Activated naive CD4-positive, alpha-beta T cell treated with anti-CD3 and anti-CD28 coated beads, Interleukin-2, amount 50 U/mL, for 72 hours (primary cell): ENCODE measurements at places on chromosomes 3 and 15.

GRCh38 chr3:14957925-14958324, 10.5 kb downstream of the NR2C2 start:
- no peak for DNase-seq

- no peak for DNase-seq
Measured at GRCh38 chr3:127549826-127550467, 40.6 kb downstream of the TPRA1 start.

DNA sequence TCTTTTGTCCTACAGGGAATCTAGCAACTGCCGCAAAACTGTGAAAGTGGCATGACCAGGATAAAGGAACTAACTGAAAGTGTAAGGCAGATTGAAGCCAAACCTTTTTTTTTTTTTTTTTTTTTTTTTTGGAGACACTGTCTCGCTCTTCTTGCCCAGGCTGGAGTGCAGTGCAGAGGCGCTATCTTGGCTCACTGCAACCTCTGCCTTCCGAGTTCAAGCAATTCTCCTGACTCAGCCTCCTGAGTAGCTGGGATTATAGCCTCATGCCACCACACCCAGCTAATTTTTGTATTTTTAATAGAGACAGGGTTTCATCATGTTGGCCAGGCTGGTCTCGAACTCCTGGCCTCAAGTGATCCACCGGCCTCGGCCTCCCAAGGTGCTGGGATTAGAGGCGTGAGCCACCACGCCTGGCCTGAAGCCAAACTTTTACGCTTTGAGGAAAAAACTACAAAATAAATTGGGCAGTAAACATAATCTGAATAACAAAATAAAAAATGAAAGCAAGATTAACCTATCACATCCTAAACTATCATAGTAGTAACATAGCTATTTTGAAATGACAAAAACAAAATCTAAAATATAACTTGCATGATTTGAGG, 9.7 kb downstream of the SLTM start:
- DNase-seq = no peak

- DNase-seq = no peak
Measured at GRCh38 chr3:157067114-157067513, 92.8 kb downstream of the CCNL1 start.

GRCh38 chr3:17980863-17981262, 238.4 kb upstream of the TBC1D5 start:
- no peak for DNase-seq

GRCh38 chr3:66593978-66594377, 93.2 kb upstream of the LRIG1 start:
- DNase-seq = no peak

GRCh38 chr15:43218908-43219706, 1.7 kb downstream of the EPB42 start:
- DNase-seq = peak; percentile 34

DNA sequence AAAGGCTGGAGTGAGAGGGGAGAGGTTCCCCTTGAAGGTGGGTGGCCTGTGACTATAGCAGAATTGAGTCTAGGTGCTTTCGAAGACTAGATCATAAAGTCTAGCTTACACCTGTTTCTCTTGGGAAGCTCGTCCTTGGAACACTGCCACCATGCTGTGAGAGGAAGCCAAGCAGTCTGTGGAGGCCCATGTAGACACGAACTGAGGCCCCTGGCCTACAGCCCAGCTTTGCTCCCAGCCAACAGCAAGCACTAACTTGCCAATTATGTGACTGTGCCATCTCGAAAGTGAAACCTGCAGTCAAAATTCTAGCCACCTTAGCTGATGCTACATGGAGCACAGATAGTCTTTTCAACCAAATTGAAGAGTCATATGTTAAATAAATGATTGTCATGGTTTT, 190.5 kb upstream of the NECTIN3 start:
- no peak for DNase-seq

GRCh38 chr3:73361591-73361990, 263.1 kb downstream of the PDZRN3 start:
- DNase-seq = no peak

GRCh38 chr3:22587446-22587845, 615.7 kb upstream of the UBE2E2 start:
- no peak for DNase-seq

- DNase-seq = no peak
Measured at GRCh38 chr3:120983321-120983665, 75.3 kb downstream of the STXBP5L start.

DNA sequence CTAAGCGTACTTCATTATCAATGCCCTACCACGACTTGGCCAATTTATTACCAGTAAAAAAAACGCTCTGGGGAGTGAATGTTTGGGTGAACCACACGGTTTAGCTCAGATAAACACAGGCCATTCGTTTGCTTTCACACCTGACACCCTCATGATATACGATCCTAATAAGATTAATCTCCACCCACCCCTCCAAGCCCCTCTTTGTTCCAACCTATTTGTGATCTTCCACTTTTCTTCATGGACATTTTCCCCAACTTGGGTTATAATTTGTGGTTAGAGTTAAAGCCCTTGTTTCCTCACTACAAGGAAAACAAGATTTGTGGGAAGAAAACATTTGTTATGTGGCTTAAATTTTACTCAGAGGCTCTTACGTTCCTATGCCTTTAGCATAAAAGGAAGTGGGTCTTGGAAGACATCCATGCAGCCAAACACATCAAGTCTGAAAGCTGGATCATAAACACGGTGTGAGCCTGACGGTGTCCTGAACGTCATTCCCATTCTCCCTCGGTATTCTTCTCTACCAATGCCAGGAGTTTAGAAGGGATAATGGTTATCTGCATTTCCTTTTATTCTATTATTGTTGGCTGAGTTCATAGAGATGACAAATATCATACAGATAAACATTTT, 518.9 kb downstream of the NR2F2 start:
- no peak for DNase-seq

- no peak for DNase-seq
Measured at GRCh38 chr3:6448011-6448410, 412.9 kb upstream of the GRM7 start.

DNA sequence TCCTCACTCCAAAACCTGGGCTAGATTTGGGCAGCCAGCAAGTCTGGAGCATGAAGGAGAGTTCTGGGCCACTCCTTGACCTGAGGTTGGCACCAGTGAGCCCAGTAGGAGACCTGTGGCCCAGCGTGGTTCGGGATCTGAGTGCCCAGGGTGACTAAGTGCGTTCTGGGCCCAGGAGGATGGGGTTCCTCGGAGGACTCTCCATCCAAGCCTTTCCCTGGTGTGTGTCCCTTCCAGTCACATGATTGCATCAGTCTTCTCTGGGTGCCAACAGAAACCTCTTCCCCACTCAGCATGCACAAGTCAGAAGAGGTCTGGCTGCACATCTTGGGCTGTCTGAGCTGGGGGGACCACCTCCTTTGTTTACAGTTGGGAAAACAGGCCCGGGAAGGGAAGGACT, 14.9 kb downstream of the TMEM43 start:
- no peak for DNase-seq

- DNase-seq = no peak
Measured at GRCh38 chr15:88006146-88006545, 250.4 kb downstream of the NTRK3 start.

DNA sequence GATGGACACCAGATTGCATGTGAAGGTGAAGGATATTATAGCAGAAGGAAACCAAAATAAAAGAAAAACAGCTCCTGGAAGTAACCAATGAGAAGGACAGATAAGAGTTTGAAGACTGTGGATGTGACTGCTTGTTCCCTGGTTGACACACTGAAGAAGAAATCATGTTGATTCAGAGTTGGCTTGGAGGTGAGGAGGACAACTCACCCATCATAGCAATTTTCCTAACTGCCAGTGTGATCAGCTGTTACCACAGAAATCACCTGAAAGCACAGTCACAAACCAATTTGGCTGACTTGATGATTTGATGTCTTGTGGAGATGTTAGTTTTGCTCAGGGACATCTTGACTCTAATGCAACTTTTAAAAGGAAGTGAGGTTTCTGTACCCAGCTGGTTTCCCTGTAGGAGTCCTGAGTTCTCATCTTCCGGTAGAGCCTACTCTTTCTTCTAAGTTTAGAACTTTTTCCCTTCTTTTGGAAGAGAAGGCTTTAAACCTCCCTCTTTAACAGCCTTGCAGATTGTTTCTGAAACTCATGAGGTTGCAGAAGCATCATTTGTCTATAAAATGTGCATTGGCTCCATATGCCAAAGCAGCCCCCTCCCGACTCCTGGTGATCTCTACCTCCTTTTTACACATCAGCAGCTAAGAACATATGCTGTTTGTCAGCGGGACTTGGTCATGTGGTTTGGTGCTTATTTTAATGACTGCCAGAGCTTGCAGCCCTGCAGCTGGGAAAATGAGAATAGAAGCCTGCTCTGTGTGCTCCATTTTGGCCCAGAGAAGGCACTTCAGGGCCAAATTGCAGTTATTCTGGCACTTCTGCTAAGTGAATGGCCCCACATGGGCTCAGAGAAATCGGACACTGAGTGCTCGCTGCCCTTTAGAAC, 10.3 kb downstream of the ATG7 start:
- DNase-seq = no peak

DNA sequence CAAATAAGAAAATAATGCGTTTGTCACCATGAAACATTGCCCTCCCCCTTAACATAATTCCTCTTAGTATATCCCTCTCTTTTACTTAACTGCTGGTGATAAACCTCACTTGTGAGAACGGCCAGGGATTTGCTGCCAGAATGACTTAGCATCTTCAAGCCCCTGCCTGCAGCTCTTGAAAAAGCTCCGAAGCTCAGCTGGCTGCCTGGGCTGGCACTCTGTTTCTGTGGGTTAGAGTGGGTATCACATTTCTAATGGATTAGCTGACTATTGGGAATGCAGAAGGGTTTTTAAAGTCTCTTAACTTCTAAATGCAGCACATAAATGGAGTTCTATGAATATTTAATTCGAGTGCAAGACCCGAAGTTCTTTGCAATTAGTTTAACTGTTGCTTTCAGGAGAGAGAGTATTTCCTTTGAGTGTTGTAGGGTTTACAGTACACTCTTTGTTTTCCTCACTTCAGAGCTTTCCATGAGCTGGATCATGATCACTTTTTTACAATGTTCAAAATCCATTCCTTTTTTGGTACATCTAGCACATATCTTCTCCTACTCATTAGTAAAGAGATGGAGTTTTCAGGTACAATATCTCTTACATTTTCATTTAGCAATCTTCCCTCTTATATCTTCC, 124.7 kb upstream of the RBMS3 start:
- DNase-seq = no peak

DNA sequence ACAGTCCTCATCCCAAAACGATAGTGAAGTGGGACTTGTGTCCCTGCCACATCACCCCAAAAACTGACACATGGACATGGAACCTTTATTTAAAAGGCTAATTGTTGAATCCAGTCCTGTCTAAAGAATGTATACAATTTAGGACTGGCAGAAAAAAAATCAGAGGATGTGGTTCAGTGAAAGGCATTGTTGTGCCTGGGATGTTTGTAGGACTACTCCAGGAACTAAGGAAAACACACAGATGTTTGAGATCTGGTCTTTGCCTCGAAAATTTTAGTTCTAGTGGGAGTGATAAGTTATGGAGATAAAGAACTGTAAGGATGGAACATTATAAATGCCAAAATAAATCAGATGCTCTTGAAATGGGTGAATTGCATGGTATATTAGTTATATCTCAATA, 27.2 kb downstream of the VGLL4 start:
- no peak for DNase-seq

DNA sequence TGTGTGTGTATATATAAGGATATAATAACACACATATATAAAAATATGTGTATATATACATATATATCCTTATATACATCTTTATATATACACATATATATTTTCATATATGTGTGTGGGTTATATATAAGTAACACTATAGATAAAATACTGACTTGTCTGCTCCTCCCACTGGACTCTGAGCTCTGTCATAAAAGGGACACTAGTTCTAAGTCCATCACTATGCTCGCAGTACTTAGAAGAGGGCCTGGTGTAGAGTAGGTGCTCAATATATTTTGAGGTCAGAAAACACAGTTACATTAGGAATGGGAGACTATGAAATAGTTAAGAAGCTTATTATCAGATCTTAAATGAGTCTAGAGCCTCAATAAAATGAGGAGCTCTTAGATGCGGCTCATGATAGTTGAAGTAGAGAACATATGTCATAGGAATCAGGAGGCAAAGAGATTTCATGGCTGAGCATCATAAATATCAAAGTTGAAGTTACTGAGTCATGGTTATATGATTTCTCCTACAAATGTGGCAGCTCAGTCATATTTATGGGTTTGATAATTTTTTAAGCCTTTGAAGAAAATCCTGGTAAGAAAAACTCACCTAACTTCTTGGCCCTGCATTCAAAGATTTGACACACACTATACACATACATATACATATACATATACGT, 371.2 kb upstream of the THBS1 start:
- DNase-seq = no peak

DNA sequence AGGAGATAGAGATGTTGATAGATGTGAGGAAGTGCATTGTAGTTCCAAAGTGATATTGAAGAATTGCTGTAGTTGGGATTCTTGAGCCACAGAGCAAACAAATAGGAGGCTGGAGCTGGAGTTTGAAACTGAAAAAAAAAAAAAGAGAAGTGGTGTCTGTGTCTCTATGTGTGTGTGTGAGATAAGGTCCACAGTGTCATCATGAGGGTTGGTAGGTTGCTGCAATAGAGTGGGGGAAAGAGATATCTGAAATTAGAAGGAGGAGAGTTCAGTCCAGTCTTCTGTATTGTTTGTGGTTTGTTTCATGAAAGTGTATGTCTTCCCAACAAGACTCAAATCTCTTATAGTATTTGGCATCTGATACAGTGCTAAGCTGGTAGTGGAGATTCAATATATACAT, 37.3 kb upstream of the CACNA1D start:
- DNase-seq = no peak

DNA sequence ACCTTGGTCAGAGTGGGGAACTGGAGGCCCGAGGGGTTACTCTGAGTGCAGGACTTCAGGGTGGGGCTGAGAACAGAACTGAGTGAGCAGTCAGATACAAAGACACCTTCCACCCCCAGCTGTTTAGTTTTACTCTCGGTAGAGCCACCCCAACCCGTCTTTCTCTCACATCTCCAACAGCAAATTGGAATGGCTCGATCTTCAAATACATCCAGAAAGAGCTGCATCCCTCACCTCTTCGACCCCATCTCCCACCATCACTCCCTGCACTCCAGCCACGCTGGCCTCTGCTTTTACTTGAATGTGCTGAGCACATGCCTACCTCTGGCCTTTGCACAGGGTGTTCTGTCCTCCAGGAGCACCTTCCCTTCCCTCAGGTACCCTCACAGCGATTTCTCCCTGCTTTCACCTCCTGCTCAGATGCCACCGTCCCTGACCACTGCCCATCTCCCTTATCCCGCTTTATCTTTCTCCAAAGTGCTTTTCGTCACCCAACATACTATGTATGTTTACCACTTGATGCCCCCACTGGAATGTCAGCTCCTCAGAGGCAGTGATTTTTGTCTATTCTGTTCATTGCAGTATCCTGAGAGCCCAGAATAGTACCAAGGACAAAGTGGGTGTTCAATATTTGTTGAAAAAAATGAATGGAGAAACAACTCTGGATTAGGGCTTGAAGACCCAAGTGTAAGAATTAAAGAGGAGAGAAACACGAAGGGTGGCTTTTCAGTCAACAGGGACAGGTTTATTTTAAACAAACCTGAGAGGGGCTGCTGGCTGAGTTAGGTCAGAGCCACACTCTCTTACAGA, 4.4 kb downstream of the CHCHD4 start:
- no peak for DNase-seq

GRCh38 chr15:100633763-100634075, 31.3 kb downstream of the ASB7 start:
- no peak for DNase-seq
